ENCODE measurements at places on chromosomes 16 and 17.
A peak's percentile ranks its signal among the peaks of the same experiment; 100 is the strongest.

DNA sequence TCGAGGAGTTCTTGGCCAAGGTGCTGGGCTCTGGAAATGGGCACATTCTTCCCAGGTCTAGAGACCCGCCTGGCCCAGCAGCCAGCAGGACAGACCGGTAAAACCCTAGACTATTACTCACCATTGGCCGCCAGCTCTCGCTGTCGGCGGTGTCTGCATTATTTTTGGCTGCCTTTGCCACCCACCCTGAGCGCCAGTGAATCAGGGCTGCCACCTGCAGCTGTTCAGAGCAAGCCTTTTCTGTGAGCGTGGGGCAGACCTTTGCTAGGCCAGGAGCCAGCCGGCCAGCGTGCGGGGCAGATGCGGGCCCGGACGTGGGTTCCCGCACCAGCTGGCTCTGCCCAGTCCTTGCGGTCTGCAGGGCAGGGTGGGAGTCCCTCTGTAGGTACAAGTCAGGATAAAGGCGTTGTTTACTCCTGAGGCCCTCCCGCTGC lies 15.8 kb upstream of the CLEC18A start:
- no peak for DNase-seq
- no peaks in the 10 kb centered on the region for H3K4me1 ChIP-seq
- H3K36me3 ChIP-seq: peaks cover 11% of the 10 kb centered on the region
- no peak overlapping the region for H3K27ac ChIP-seq

DNA sequence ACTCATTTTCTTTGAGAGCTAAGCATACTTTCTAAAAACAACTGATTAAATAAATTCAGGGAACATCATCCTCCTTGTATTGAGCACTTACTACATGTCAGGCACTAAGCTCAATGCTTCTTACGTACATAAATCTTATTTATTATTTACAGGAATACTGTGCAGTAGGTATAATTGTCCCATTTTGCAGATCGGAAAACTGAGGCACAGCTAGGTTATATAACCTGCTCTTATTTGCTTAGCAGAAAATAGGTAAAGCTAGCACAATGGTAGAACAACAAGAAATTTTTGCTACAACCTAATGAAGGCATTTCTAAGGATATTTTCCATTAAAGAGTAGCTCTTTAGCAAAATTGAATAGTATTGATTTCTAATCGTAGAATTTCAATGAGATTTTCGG lies 168.7 kb upstream of the KCNJ16 start:
- H3K27ac ChIP-seq: no peak overlapping the region
- H3K4me3 ChIP-seq: no peak overlapping the region
- H3K27me3 ChIP-seq: peaks cover 4% of the 10 kb centered on the region
- no peak for DNase-seq
- H3K36me3 ChIP-seq: no peaks in the 10 kb centered on the region

- no peaks in the 10 kb centered on the region for H3K27me3 ChIP-seq
- no peak overlapping the region for H3K27ac ChIP-seq
- H3K4me1 ChIP-seq: no peaks in the 10 kb centered on the region
- H3K4me3 ChIP-seq: no peak overlapping the region
- DNase-seq: no peak
- no peaks in the 10 kb centered on the region for H3K36me3 ChIP-seq
These were observed 236.4 kb downstream of the KATNIP start for GRCh38 chr16:27786221-27786922.

DNA sequence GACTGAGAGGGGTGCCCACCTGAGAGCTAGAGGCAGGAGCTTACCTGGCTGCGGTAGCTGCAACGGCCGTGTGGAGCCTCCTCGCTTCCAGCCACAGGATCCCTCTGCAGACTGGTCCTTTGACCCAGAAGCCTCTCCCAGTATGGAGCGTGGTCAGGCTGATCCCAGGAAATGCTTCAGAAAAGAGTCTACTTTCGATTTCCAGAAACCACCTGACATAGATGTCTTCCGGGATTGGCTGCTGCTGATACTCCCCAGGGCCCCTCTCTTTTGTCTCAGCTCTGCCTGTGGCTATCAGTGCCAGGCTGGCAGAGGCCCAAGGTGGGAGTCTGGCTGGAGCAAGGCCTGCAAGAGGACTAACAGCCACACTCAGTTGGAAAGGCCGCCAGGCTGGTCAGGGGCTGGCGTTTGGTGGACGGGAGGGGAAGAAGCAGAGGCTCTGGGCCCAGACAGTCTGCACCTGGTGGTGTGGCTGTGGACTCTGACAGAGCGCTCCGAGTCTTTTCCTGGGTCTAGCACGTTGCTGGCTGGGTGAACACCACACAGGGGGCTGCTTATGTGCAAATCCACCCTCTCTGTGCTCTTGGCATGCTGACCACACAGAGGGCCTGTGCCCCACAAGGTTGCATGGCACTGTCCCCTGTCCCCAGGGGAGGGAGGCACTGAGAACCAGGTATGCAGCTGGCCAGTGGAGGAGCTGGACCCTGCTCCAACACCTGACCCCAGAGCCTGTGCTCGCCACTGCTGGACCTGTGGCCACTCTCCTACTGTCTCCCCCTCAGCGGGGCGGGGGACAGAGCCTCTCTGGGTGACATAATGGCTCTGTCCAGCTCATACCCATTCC lies at the start of gene LGALS3BP:
Gene LGALS3BP, minus strand, starts transcription at position 144 of the 844 bp plus-strand sequence. CDS start 2,732 bp downstream, outside the sequence.
- peak; percentile 59 for DNase-seq
- H3K36me3 ChIP-seq: no peaks in the 10 kb centered on the region
- H3K27me3 ChIP-seq: no peaks in the 10 kb centered on the region

- peaks cover 15% of the 10 kb centered on the region for H3K4me1 ChIP-seq
- peak overlapping the region; percentile 95 for H3K4me3 ChIP-seq
- H3K27ac ChIP-seq: peak overlapping the region; percentile 94
- H3K27me3 ChIP-seq: no peaks in the 10 kb centered on the region
- DNase-seq: no peak
These were observed 1.0 kb downstream of the SPAG5 start for GRCh38 chr17:28597606-28598383.

DNA sequence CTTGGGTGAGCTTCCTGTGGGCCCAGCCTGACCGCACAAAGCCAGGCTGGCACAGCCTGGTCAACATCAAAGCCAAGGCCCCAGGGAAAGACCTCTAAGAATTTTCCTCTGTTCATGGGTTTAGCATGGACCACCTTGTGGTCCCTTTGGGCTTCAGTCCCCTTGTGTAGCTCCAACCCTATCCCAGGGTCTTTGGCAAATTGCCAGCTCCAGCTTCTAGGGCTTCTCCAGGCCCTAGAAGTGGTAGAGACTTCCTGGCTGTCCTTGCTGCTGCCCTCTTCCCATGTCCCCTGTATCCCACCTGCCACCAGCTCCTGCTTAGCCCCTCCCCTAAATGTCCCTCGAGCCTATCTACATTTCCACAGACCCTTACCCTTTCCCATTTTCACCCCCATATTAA lies 9.7 kb upstream of the ITGA3 start:
- no peak for DNase-seq
- H3K36me3 ChIP-seq: no peaks in the 10 kb centered on the region
- H3K4me3 ChIP-seq: no peak overlapping the region

DNA sequence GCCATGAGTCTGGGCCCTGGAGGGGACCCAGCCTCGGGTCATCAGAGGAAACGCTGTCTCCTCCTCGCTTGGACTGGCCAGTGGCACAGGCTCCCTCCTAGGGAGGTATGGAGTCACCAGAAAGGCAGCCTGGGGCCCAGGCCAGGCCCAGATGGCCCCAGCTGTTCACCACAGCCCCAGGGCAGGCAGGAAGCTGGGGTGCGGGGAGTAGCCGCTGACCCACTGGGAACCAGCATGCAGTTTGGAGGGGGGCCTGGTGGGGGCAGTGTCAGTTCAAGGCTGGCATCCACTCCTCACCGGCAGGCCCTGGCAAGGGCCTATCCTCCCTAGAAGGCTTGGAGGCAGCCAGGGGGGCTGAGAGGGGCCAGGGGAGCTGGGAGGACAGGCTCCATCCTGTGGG lies 48.8 kb downstream of the SDK2 start:
- H3K27me3 ChIP-seq: no peaks in the 10 kb centered on the region
- no peak overlapping the region for H3K4me3 ChIP-seq
- H3K4me1 ChIP-seq: peaks cover 43% of the 10 kb centered on the region
- no peaks in the 10 kb centered on the region for H3K36me3 ChIP-seq
- no peak overlapping the region for H3K27ac ChIP-seq

DNA sequence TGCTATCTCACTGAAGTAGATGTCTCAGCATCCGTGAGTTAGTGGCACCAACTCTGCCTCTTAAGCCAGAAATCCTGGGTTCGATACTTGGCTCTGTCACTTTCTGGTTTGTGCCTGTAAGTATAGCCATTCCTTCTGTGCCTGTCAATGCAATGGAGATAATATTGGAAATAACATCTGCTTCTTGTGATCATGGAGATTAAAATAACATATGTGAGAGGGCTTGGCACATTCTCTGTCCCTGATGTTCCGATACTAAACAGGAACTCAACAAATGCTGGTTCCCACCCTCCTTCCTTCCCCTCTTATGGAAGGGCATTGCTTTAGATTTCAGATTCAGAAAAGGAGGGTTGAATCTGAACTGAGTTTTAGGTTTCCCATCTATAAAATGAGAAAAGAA lies 39.8 kb downstream of the TBX4 start:
- no peak for DNase-seq
- no peaks in the 10 kb centered on the region for H3K27me3 ChIP-seq
- no peaks in the 10 kb centered on the region for H3K36me3 ChIP-seq
- no peak overlapping the region for H3K4me3 ChIP-seq
- no peak overlapping the region for H3K27ac ChIP-seq
- no peaks in the 10 kb centered on the region for H3K4me1 ChIP-seq

DNA sequence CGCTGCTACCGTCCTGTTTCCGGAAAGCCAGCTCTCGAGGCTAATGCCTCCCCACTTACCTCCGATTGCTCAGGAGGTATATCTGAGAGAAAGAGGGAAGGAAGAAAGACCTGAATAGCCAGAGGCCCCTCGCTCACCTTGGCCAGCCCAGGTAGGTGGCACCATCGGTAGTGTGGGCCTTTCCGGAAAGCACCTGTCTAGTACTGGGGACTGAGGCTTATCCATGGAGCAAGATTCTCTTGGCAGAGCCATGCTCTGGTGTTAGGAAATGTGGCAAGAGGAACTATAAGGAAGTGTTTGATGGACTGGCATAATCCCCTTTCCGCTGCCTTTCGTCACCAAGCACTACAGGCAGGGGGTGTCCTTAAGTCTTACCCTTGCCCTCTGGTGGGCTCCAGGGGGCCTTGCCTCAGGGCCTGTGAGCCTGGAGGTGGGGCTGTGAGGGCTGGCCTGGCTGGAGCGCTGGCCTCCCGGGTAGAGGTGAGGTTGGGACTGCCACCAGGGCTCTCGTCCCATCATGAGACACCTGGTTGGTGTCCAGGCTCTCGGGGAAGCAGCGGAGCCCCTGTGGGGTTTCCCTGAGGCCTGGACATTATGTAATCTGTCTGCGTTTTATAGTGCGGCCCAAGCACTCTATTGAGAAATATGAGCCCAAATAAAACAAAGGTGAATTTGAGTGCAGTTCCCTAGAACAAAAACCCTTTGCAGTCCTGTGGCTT lies 2.9 kb downstream of the CMIP start:
- H3K36me3 ChIP-seq: peaks cover 9% of the 10 kb centered on the region
- peak overlapping the region; percentile 75 for H3K4me3 ChIP-seq
- H3K27ac ChIP-seq: no peak overlapping the region

DNA sequence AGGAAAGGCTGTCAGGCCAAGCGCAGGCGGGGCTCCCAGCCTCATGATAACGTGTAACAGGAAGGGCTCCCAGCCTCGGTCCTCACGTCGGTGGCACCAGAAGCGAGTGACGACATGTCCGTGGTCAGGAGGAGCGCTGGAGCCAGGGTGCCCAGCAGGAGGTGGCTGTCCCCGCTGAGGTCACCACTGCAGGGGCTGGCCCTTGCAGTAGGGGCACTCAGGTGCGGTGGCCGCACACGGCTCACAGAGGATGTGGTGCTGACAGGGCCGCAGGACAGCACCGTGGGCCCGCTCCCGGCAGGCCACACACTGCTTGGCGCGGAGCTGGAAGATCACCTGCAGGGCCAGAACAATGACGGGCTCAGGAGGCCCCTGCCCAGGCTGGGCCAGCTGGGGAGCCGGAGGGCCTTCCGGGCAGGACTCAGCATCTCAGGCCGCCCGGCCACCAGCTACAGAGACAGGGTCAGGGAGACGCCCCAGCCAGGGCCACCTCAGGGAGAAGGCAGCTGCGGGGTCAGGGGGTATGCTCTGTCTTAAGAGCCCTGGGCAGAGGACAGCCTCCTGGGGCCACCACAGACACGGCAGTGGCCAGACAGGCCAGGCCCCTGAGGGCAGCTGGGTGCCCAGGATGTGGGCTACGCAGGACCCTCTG lies 14.5 kb downstream of the GNPTG start:
- peaks cover 2% of the 10 kb centered on the region for H3K4me1 ChIP-seq
- no peaks in the 10 kb centered on the region for H3K27me3 ChIP-seq
- H3K4me3 ChIP-seq: no peak overlapping the region
- DNase-seq: no peak

- peak; percentile 97 for DNase-seq
- peaks cover 36% of the 10 kb centered on the region for H3K36me3 ChIP-seq
- H3K27ac ChIP-seq: peak within 1 kb of the TSS; percentile 100
- peaks cover 50% of the 10 kb centered on the region for H3K4me1 ChIP-seq
These were observed at the start of gene NUP88 for GRCh38 chr17:5419356-5419958. Gene NUP88, minus strand, starts transcription at chr17:5419662. Its CDS starts 12 bp downstream, at chr17:5419650.

- H3K27me3 ChIP-seq: no peaks in the 10 kb centered on the region
- no peak overlapping the region for H3K27ac ChIP-seq
- H3K4me3 ChIP-seq: no peak overlapping the region
These were observed 14.5 kb downstream of the CD2BP2 start for GRCh38 chr16:30340621-30341020.

- H3K4me1 ChIP-seq: no peaks in the 10 kb centered on the region
- H3K4me3 ChIP-seq: no peak overlapping the region
- peaks cover 6% of the 10 kb centered on the region for H3K27me3 ChIP-seq
- no peak overlapping the region for H3K27ac ChIP-seq
- no peaks in the 10 kb centered on the region for H3K36me3 ChIP-seq
These were observed 282.5 kb upstream of the FOXF1 start for GRCh38 chr16:86227801-86228200.

- no peak overlapping the region for H3K4me3 ChIP-seq
- no peaks in the 10 kb centered on the region for H3K36me3 ChIP-seq
- no peak overlapping the region for H3K27ac ChIP-seq
These were observed 104.2 kb downstream of the CDK5R1 start for GRCh38 chr17:32590974-32591373.

GRCh38 chr17:60137731-60138130 lies 12.0 kb upstream of the CA4 start:
- H3K36me3 ChIP-seq: no peaks in the 10 kb centered on the region
- H3K4me1 ChIP-seq: peaks cover 28% of the 10 kb centered on the region
- H3K4me3 ChIP-seq: no peak overlapping the region
- DNase-seq: no peak

DNA sequence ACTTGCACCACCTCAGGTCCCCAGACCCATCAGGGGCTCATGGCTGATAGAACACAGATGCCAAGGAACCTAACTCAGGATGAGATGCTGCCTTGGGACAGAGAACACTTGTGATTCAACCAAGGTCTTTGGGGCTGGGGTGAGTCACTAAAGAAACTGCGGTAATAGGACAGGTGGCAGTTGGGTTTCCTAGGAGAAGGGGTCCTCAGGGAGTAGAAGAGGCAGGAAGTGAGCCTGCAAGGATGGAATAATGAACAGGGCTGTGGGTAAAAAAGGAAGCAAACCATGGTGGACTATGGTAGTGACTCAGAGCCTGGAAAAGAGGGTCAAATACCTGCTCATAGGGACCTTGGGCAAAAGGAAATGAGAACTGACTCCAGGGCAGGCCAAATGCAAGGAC lies 6.5 kb upstream of the PNPO start:
- no peak for DNase-seq
- no peaks in the 10 kb centered on the region for H3K36me3 ChIP-seq
- H3K4me1 ChIP-seq: peaks cover 12% of the 10 kb centered on the region
- H3K27ac ChIP-seq: no peak overlapping the region
- H3K4me3 ChIP-seq: no peak overlapping the region

Data from activated naive CD4-positive, alpha-beta T cell treated with anti-CD3 and anti-CD28 coated beads for 36 hours (primary cell).